ENCODE measurements at places on chromosomes 3 and 15.

DNA sequence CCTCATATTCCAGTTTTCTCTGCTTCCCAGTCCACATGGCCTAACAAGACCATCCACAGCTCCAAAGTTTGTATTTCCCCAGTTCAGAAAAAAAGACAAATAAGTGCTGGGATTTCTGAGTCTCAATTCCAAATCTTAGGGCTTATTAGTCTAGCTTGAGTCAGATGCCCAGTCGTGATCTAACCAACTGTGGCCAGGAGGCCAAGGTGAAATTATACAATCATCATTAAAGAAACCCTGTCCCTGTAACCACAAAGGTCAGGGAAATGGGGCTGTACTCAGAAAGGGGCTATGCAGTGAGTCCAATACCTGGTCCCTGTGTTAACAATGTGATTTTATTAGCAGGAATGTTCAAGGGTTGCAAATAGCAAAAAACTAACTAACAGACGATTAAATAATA is 40.5 kb upstream of the MITF start:
- no peak for DNase-seq

GRCh38 chr3:13282986-13283876 is 136.9 kb downstream of the NUP210 start:
- peak; percentile 55 for DNase-seq

GRCh38 chr3:16145176-16145575 is 29.3 kb upstream of the GALNT15 start:
- DNase-seq = no peak

GRCh38 chr15:54026891-54027290 is 48.6 kb downstream of the UNC13C start:
- DNase-seq = no peak

GRCh38 chr3:171561596-171562323 is 101.6 kb upstream of the TNIK start:
- DNase-seq = no peak

DNA sequence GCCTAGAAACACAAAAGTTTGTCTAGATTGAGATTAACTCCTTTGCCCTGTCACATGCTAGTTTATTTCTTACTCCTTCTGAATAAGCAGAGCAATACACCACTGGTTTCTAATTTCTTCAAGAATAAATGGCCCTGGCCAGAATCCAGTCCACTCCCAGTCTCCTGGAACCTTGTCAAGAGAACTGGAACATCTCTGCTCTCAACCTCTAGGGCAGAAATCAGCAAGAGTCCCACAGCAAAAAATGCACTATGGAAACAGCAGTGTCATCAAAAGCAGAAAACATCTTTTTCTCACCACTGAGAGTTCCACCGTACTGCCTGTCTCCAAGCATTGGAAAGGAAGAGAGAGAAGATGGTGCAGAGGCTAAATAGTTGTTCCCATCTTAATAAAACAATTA is 35.9 kb upstream of the PPP2R3A start:
- no peak for DNase-seq

- DNase-seq = no peak
Observed at GRCh38 chr3:150255413-150255812, 152.7 kb upstream of the TSC22D2 start.
